ENCODE measurements at places on chromosomes 4 and X.

DNA sequence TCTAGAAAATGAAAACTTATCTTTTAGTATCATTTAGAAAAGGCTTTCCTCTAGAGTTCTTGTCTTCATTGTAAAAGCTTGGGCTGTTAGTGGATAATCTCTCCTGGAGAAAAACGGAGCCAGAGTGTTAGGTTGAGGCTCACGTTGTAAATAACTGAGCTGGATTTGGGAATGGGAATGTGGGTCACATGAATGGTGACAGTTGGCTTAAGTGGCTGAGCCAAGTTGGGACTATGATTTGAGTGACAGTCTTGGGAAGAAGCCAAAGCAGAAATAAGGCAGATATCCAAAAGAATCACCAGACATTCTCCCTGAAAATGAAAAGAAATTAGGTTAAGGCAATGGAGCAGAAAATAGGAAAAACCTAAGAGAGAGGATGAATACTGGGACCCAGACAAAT lies 33.6 kb upstream of the PDGFC start:
- DNase-seq = no peak

DNA sequence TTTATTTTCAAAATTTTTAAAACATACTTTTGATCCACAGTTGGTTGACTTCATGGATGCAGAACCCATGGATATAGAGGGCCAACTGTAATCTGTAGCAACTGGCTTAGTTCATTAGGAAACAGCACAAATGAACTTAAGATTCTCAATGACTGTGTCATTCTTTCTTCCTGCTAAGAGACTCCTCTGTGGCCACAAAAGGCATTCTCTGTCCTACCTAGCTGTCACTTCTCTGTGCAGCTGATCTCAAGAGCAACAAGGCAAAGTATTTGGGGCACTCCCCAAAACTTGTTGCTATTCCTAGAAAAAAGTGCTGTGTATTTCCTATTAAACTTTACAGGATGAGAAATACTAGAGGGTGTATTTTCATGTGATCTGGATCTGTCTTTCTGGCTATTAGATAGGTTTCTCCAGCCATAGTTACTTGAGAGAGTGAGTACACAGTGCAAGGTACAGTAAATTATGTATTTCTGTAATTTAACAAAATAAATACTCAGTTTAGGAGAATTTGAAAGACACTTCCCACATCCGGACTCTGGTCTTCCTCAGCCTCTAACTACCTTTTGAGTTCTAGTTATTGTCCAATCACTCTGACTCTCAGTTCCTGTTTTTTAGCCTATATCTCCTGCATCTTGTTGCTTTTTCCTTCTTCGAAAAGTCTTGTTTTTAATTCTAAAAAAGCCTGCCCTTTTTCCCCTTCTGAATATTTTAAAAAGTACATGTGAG lies 21.8 kb downstream of the TLR2 start:
- DNase-seq = no peak

DNA sequence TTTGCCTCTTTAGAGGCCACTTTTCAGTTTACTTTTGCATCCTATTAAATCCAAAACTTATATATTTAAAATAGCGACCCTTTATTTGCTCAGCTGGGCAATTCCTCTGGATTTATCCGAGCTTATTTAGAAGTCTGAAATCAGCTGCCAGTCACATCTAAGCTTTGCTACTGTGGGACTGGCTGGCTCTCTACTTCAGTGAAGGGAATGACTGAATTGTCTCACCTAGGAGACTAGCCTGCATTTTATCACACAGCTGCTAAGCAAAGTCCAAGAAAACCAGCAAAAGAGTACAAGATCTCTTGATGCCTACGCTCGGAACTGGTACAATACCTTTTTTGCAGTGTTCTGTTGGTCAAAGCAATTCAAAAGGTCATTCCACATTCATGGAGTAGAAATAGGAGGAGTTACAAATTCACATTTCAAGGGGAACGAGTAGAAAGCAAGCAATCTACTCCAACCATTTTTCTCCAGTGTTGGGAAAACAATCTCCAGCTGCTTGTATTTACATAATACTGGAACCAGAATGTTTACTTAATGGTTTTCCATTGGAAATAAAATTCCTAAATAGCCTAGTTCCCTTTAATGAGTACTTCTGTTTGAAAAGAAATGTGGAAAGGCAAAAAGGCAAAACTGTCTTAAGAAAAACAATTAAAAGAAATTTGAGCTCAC lies 160.2 kb downstream of the MAGEB5 start:
- DNase-seq = no peak

DNA sequence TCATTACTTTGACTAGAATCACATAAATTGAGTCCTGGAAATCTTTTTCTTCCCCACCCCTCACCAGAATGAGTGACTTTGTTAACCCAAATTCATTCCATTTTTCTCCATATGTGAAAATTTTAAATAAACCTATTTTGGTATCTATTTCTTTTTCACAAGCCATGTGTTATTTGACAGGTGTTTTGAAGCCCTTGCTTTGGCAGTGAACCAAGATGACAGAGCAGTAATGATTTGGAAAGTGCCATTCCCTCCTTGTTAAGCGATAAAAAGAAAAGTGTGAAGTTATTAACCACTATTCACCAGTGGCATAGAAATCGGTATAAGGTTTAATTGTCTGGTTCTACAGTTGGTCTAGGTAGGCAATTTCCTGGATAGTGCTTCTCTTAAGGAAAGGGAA lies 66.1 kb downstream of the POLA1 start:
- no peak for DNase-seq

GRCh38 chrX:147570483-147570882 lies 341.2 kb upstream of the FMR1 start:
- no peak for DNase-seq

DNA sequence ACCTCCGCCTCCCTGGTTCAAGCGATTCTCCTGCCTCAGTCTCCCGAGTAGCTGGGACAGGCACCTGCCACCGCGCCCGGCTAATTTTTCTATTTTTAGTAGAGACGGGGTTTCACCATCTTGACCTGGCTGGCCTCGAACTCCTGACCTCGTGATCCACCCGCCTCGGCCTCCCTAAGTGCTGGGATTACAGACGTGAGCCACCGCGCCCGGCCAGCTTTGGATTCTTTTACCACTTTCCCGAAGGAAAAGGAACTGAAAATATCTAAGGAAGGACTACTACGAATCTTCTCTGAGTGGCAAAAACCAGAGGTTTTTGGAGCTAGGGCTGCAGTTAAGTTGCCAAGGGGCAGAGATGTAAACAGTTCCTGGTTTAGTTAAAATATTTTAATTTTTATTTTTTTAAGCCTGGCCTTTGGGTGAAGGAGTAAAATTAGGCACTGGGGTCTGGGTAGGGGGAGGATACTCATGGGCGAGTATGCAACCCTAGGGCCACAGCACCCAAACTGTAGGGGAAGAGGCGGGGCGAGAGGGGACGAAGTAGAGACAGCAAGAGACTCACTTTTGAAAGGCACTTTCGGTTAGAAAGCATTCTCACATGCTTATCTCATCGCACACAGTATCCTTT lies 525 bp upstream of the CISD2 start:
- no peak for DNase-seq

- DNase-seq = peak; percentile 50
Observed at GRCh38 chr4:55758066-55758465, 61.5 kb upstream of the EXOC1L start.

- no peak for DNase-seq
Observed at GRCh38 chr4:170769862-170770261, 680.1 kb upstream of the AADAT start.

- DNase-seq = no peak
Observed at GRCh38 chrX:74104356-74105015, 199.5 kb upstream of the ZCCHC13 start.

DNA sequence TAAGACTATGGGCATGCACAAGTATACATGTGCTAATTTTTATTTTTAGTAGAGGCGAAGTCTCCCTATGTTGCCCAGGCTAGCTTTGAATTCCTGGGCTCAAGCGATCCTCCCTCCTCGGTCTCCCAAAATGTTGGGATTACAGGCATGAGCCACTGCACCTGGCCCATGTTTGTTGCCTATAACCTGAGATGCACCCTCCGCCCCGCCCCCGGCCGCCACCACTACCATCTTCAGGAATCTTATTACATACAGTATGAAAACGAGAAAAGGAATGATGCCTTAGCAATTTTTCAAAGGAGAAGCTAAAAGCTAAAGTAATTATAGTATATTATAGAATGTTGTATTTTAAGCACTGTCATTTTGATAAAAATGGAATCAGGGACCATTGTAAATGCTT lies 61.2 kb downstream of the POU4F2 start:
- DNase-seq = no peak

Measured in kidney capillary endothelial cell (primary cell).